ENCODE measurements at places on chromosomes 12 and 14.

DNA sequence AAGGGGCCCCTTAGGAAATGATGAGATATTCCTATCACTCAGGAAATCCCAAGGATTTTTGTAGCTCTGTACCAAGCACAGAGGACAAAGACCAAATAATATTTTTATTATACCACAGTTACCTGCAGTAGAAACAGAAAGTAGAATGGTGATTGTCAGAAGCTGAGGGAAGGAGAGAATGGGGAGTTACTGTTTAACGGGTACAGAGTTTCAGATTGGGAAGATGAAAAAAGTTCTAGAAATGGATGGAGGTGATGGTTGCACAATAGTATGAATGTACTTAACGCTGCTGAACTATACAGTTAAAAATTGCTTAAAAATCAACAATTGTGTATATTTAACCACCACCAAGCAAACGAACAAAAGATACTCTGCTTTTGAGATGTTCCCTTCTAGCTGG, 24.1 kb downstream of the FLVCR2 start:
- DNase-seq, result no peak

GRCh38 chr12:98421316-98421715, 94.1 kb upstream of the TMPO start:
- no peak for DNase-seq

GRCh38 chr14:55512421-55512820, 67.6 kb upstream of the KTN1 start:
- no peak for DNase-seq

DNA sequence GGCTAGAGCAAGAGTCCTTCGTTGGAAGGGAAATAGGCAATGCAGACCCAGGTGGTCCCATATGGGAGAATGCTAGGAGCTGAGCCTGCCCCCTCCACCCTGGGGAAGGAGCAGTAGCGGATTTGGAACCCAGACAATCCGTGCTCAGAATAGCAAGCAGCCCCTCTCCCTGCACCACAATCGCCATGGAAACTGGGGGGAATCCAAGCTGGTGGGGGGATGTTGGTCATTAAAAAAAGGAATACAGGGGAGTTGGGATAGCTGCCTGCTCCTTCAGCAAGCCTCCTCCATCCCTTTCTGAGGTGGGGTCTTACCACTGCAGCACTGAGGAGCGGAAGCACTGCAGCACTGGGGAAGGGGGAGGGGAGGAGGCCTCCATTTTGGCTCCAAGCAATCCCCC, 2.9 kb downstream of the RND1 start:
- no peak for DNase-seq

DNA sequence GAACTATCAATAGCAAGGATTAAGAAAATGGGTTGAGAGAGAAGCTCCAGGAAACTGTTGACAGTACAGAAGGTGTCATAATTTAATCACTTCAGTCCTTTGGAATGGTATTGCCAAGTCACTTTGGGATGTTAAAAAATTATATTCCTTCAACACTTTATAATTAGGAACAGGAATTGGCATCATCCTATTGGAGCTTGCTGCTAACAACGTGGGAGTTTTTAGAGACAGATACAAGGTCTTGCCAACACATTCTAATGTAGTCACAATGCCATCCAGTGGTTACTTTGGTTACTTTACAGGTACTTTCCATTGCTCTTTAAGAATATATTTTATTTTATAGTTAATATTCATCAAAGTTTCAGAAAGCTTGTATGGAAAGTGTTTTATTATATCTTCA, 310.1 kb downstream of the SYT1 start:
- DNase-seq, result no peak

GRCh38 chr14:76720382-76720813, 40.9 kb upstream of the VASH1 start:
- DNase-seq, result no peak

- DNase-seq, result no peak
Observed at GRCh38 chr12:53560912-53561589, 53.8 kb upstream of the NPFF start.

DNA sequence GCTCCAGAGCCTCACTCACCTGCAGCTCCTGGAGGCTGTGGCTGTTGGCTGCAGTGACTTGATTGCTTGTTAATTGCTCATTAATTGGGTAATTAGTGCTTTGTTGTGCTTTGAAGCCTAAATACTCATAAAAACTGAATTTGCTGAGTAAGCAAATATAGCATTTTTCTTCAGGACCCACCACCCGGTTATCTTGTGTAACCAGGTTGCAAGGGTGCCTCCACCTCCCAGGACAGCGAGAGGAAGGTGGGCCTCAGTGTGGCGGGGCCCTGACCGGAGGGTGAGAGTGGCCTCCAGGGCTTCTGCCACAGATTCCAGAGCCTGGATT, 48.7 kb downstream of the FBRSL1 start:
- no peak for DNase-seq

- DNase-seq, result no peak
Observed at GRCh38 chr12:47709671-47710070, 3.8 kb upstream of the RPAP3 start.

GRCh38 chr12:91327131-91327530, 144.5 kb upstream of the DCN start:
- no peak for DNase-seq

DNA sequence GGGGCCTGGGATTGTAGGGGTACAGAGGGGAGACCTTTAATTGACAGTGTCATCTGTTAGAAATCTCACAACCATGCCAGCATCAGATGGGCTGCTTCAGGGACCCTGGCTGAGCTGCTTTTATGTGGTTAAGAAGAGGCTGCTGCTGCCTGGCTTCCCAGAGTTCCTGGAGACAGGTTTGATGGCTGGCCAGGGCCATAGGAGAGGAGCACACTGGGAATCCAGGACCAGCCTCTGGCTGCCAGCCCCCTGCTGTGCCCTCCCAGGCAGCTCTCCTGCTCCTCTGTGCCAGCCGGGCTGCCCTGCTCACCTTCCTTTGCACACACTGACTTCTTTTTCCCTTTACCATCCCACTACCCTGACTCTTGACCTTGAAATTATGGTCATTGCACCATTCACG, 507 bp upstream of the KRT73 start:
- no peak for DNase-seq

DNA sequence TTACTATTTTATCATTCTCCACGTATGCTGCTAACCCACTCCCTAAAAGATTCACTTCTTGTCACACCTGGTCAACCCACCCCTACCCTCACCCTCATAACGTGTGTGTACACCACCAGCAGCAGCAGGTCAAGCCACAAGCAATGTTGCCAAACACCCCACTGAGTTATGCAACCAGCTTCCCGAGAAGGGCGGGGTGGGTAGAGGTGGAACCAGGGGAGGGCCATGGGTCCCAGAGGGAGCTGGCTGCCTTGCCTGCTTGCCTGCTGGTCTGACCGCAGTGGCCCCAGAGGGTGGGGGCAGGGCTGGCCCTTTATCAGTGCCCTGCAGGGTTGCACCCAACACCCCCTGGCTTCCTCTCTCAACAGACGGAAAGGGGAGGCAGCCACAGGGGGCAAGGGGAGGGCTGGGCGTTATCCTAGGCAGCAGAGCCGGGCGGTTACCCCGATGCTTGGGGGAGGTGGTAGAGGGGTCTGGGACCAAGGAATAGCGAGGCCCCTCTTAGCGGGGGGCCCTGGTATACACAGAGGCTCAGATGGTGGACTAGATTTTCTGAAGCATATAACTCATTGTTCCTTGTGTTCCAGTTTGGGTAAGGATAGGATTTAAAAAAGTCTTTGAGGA, 3.5 kb upstream of the NFE2 start:
- DNase-seq, result no peak

- DNase-seq, result no peak
Observed at GRCh38 chr12:3097836-3098235, 20.7 kb downstream of the TSPAN9 start.

GRCh38 chr12:31959701-31960391, 631 bp downstream of the RESF1 start:
- DNase-seq, result peak; percentile 54

DNA sequence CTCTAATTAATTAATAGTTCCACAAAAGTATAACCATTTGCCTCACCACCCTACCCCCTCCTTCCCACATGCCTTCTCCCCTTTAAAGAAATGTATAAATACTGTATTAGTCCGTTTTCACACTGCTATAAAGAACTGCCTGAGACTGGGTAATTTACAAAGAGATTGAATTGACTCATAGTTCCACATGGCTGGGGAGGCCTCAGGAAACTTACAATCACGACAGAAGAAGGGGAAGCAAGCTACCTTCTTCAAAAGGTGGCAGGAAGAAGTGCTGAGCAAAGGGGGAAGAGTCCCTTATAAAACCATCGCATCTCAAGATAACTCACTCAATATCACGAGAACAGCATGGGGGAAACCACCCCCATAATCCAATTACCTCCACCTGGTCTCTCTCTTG, 8.2 kb upstream of the RESF1 start:
- DNase-seq, result no peak

- DNase-seq, result no peak
Observed at GRCh38 chr12:121124402-121125109, 8.1 kb upstream of the P2RX7 start.

GRCh38 chr12:52837413-52837741, 3.3 kb upstream of the KRT79 start:
- no peak for DNase-seq

- no peak for DNase-seq
Observed at GRCh38 chr12:93722835-93723567, 45.8 kb downstream of the CRADD start.

DNA sequence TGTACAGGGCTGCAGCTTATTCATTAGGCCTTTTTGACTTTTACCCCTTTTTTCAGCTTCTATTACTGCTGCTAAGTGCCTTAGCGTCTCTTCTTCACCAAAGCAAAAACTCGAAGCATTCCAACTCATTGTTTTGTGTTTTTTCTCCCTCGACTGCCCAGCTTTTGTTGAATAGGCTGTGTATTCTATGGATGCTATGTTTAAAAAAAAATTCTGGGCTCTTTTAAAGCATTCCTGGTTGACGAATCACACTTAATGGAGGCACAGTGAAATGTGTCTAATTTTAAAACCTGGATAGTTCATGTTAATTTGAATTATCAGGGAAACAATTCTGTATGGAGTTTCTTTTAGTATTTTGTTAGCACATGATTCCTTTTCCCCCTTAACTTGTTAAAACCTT, 29.7 kb downstream of the KTN1 start:
- DNase-seq, result no peak

GRCh38 chr14:26810631-26811030, 212.8 kb upstream of the NOVA1 start:
- DNase-seq, result no peak

DNA sequence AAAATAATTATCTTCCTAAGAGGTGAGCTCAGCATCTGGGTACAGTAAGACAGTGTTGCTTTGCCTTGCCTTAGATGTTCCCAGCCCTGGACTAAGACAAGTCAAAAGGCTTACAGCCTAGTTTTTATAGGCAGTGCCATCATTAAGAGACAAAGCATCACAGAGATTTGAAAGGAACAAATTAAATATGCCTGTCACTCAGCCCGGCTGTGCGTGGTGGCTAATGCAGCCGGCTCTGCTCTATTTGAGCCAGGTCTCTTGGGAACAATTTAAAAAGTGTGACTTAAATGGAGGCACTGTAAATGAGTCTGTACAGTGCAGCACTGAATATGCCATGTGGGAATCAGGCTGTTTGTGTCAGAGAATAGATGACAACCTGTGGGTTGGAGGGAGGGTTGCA, 1687.4 kb upstream of the FLRT2 start:
- no peak for DNase-seq

- DNase-seq, result no peak
Observed at GRCh38 chr14:25308244-25308643, 258.3 kb upstream of the STXBP6 start.

- no peak for DNase-seq
Observed at GRCh38 chr14:35344107-35344807, 52.1 kb downstream of the PSMA6 start.

GRCh38 chr14:71395151-71395604, 487.9 kb downstream of the PCNX1 start:
- DNase-seq, result no peak

GRCh38 chr14:105209646-105210045, 28.5 kb upstream of the NUDT14 start:
- DNase-seq, result no peak

DNA sequence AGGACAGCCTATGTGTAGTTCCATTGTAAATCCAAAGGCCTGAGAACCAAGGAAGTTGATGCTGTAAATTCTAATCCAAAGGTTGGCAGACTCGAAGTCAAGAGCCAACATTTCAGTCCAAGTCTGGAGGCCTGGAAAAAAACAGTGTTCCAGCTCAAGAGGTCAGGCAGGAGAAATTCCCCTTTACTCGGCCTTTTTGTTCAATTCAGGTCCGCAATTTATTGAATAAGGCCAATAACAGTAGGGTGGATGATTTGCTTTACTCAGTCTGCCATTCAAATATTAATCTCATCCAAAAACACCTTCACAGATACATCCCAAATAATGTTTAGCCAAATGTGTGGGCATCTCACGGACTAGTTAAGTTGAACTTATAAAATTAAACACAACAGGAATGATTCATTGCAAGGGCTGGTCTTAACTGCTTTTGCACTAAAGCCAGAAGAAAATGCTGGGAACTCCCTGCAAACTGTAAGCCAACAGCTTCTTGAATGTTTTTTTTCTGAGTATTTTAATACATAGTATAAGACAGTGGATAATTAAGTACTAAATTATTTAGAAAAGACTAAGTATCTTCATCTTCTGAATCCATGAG, 197.4 kb upstream of the GARIN6 start:
- DNase-seq, result no peak

GRCh38 chr14:69581316-69581935, 6.8 kb upstream of the CCDC177 start:
- no peak for DNase-seq

DNA sequence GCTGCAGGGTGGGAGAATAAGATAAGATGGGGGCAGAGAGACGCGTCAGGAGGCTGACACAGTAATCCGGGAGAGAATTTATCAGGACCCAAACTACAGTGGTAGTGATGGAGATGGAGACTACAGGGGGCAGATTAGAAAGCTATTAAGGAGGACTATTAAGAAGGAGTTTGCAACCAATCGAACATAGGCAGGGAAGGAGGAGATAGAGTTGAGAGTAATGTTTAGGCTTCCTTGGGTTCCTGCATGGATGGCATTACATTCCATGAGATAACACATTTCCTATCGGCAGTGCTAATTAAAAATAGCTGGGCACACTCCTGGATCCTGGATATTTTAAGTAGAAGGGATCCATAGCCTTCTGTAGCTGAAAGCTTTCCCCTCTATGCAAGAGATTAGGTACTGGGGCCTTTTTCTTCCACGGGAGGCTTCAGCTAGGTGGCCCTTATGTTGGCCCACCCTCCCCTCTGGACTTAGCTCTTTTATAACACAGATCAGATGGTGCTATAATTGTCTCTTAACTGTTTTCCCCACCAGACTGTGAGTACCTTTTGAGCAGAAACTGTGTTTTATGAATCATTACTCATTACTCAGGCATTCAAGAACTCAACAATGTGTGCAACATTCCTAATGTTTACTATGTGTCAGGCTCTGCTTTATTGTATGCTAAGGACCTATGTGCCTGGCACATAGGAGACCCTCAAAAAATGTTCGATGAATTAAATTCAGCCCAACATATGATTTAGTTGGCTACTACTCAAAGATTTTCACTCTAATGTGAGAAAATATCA, 113.0 kb downstream of the RMST start:
- DNase-seq, result no peak

GRCh38 chr14:21343035-21343794, 40.6 kb downstream of the SUPT16H start:
- no peak for DNase-seq

- DNase-seq, result no peak
Observed at GRCh38 chr12:84661786-84662185, 250.8 kb downstream of the SLC6A15 start.

- DNase-seq, result no peak
Observed at GRCh38 chr12:50111395-50111692, 692 bp upstream of the COX14 start.

- no peak for DNase-seq
Observed at GRCh38 chr12:61098031-61098580, 1162.1 kb upstream of the USP15 start.

GRCh38 chr12:122097584-122097926, 19.0 kb downstream of the MLXIP start:
- no peak for DNase-seq
